ENCODE measurements at places on chromosomes 1 and 21.
A peak's percentile ranks its signal among the peaks of the same experiment; 100 is the strongest.

DNA sequence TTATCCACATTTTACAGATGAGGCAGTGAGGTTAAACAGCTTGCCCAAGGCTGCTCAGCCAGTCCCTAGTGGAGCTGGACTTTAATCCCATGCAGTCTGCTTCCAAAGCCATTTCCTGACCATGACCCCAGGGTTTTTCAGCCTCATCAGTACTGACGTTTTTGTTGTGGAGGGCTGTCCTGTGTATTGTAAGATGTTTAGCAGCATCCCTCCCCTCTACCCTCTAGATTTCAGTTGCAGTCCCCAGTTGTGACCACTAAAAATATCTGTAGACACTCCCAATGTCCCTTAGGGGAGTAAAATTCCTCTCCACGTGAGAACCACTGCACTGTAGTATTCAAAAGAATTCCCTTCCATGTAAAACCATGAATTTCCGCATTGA lies 30.2 kb upstream of the C1orf105 start:
- no peak for DNase-seq

DNA sequence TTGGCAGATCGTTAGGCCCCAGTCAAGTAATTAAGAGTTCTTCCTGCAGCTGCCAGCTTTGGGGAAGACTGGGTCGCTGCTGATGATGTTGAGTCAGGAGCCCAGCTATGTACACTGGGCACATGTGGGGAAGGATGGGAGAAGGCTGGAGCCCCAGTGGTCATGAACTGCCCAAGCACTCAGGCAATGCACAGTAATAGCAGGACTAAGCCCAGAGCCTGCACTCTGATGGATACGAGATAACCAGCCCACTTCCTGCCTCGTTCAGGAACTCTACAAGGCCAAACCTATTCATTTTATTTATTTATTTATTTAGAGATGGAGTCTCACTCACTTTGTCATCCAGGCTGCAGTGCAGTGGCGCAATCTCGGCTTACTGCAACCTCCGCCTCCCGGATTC lies 81.1 kb upstream of the BTG3 start:
- DNase-seq = no peak

GRCh38 chr1:87826681-87827251 lies 498.1 kb downstream of the LMO4 start:
- no peak for DNase-seq

DNA sequence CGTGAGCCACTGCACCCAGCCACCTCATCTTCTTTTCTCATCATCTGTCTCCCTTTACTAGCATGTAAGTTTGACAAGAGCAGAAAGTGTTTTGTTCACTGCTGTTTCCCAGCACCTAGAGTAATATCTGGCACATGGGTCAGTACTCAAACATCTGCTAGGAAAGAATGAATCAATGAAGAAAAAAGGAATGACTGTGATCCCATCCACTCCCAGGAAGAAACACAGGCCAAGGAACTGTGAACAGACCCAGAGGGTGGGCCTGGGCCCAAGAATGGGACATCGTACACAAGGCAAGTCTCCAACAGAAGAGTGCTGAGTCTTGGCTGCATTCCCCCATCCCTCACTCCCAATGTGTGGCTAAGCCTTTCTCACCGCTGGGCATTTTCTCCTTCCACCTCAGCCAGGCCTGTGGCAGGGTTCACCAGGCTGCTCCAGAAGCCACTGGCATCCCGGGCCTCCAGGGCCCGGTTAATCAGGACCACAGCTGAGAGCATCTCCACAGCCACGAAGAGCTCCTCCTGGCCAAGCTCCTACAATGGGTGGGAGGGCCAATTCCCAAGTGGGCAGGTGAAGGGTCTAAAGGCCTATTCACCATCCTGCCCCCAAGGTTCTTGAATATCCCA lies 18.4 kb downstream of the IQGAP3 start:
- no peak for DNase-seq

DNA sequence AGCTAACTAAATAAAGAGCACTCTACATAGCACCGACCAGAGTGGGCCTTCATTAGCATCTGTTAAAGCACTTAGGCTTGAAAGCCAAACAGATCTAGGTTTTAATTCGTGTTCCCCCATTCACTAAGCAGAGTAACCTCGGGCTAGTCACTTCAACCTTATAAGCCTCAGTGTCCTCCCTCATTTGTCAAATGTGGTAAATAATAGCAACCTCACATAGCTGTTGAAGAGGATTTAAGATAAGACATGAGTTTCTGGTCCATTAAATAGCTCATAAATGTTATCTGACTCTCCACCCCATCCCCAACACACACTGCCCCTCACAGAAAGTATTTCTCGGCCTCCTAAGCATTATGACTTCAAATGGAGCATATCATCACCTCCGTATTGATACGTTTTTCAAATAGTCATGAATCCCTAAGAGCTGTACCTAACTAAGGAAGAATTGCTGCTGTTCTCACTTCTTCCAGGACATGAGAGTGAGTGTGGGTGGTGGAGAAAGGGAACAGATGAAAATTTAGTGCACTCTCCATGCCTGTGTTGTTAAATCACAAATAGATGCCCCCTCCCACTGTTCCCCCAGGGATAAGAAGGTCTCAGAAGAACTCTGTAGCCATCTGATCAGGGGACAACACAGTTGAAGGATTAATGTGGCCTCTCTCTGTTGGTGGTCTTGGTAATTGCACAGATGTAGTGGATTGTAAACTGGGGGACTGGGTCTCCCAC lies 47.6 kb downstream of the PLPP3 start:
- no peak for DNase-seq

- no peak for DNase-seq
Observed at GRCh38 chr1:234102583-234102982, 198.1 kb downstream of the SLC35F3 start.

DNA sequence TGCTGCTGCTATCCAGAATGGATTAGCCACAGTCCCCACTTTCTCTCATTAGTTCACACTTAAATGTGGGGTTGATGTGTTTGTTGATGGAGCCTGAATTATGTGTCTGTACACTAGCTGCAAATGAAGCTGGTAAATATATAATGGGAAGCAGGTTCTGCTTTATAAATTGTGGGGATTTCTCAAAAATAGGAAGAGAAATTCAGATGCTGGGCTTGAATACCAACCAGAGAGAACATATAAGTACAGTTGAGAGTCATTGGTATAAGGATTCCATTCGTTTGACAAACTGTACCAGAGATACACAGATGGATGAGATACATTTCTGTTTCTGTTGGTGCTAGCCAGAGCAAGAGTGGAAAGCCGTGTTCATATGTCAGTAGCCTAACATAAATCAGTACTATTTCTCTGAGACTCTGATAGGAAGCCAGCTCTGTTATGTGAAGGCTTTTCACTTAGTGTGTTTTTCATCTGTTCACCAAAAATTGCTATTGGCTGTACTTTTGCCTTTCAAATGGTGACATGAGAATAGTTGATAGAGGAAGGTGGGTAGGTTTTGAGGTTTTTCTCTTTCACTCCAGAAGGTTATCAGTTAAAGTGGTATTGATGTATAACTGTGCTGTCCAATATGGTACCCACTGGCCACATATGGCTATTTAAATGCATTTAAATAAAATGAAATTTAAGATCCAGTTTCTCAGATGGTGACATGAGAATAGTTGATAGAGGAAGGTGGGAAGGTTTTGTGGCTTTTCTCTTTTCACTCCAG lies 15.6 kb downstream of the SMG7 start:
- DNase-seq = no peak

DNA sequence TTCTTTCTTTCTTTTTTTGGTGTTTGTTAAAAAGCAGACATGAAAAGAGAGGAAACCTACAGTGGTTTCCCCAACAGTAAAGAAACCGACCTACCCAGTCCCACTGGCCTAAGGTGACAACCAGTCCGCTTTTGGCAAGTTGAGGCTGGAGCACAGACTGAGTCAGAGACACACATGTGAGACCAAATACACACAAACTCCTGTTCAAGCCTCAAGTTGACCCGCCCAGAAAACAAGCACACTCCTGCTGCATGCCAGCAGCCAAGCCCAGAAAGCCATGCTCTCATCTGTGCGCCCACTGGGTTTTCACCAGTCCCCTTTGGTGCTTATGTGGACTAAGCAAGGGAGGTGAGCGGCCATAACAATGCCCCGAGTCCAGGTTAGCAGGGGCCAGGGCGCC lies 64.6 kb upstream of the GPR153 start:
- DNase-seq = no peak

DNA sequence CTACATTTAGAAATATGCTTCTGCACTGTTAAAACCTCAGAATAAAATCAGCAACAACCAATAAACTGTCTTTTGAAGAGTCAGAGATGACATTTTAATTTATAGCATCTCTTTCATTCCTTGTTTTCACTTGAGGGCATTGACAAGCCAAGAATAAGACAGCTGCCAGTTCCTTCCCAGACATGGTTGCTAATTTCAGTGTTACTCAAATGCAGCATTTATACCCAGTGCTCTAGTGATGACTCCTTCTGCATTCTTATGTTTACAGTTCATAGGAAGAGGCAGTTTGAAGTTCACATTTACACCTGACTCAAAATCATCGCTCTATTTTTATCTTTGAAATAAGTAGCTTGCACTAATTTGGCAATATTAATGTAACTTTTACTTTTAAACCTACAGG lies 44.9 kb downstream of the PLA2G4A start:
- DNase-seq = no peak

- no peak for DNase-seq
Observed at GRCh38 chr1:54883349-54884102, 3.5 kb downstream of the DHCR24 start.

DNA sequence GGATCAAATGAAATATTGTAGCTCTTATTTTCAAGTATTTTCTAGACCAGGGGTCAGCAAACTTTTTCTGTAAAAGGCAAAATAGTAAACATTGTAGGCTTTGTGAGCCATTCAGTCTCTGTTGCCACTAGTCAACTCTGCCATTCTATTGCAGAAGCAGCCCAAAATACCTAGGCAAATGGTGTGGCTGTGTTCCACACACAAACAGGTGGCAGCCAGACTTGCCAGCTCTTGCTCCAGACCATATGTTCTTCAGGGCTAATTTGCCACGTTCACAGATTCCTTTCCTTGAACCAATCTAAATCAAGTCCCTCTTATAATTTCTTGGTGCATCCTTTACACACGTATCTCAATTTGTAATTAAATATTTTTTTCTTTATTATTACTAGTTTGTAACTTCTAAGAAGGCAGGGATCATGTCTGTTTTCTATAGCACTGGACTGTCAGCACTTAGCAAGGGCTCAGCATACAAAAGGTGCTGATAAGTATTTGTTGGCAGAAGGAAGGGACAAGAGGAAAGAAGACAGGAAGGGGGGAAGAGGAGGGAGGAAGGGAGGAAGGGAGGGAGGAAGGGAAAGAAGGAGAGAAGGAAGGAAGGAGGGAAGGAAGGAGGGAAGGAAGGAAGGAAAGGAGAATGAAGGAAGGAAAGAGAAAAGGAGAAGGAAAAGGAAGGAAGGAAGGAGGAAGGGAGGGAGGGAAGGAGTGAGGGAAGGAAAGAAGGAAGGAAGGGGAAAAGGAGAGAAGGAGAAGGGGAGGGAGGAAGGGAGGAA lies 106.5 kb upstream of the EDEM3 start:
- no peak for DNase-seq

GRCh38 chr1:76302711-76303339 lies 228.3 kb downstream of the ST6GALNAC3 start:
- DNase-seq = no peak

DNA sequence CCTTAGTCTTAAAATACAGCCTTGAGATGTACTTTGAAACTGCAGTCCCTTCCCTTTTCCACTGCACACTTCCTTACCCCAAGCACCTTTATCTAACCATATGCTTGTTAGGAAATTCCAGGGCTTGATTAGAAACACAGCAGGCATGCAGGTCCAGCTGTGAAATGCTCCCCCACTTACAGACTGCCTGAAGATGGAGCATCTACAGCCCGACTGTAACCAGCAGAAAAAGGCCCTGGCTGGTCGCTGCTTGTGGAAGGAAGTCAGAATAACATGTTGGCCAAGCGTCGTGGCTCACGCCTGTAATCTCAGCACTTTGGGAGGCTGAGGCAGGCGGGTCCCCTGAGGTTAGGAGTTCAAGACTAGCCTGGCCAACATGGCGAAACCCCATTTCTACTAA lies 37.2 kb downstream of the VN1R5 start:
- DNase-seq = no peak

DNA sequence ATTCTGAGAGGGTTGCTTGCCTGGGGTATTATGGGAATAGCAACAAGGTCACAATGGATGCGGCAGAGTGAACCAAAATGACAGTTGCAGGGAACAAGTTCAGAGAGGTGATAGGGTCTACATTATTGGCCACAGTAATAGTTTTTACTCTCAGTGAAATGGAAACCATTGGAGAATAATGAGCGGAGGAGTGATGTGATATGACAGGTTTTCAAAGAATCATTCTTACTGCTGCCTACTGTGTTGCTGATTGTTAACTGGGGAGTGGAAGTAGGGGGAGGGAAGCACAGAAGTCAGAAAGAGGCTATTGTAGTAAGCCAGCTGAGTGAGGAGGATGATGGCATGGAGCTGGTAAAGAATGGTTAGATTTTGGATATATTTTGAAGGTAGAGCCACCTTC lies 195.2 kb upstream of the HOOK1 start:
- no peak for DNase-seq

DNA sequence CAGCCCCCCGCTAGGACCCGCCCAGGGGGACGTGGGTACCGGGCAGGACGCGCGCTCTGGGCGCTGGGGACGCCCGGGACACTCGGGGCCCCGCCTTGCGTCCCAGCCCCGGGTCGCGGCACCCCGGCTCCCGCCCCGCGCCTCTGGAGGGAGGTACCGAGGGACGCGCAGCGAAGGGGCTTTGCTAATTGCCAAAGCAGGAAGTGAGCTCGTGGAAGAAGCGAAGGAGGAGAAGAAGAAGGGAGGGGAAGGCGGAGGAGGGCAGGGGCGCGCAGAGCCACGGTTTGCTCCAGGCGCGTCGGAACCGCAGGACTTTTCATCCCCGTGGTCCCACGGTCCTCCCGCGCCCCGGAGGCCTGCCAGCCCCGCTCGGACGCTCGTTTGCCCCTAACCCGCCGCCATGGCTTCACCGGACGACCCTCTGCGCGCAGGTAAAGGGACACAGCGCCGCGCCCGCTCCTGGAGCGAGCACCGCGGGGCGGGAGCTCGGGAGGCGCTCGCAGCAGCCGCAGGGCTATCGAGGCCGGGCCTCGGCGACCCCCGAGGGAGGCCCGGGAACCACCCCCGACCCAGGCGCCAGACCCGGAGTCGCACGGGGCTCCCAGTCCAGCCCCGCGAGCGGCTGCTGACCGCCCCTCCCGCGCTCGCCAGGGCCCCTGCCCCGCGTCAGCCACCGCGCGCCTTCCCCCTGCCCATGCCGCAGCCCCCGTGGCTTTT lies 1.3 kb downstream of the EDARADD start:
- DNase-seq = peak; percentile 38

DNA sequence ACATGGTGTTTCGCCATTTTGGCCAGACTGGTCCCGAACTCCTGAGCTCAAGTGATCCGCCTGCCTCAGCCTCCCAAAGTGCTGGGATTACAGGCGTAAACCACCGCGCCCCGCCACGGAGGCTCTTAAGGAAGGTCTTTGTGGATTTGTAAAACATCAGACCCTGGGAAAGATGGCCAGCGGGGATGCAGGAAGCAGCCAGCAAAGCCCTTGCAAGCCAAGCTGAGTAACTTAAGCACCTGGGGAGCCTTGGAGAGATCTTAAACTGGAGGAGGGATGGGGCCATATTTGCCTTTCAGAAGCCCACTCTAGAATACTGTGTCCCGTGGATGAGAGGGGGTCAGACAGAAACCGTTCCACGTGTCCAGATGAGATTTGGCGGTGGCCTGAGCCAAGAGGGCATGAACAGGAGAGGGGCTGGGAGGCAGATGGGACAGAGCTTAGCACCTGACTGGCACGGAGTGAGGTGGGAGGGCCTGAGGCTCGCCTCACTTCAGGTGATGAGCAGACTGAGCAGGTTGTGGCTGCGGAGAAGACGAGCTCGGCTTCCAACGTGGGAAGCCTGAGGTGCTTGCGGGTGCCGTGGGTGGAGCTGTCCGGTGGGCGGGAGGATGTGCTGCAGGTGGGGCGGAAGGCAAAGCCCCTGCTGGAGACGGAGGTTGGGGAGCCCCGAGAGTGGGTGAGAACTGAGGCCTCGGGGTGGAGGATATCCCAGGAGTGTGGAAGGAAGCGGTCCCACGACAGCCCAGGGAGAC lies 11.7 kb downstream of the C1orf216 start:
- DNase-seq = no peak

Measured in activated T-helper 9 cell treated with anti-CD3 and anti-CD28 coated beads, Interleukin-2, amount 50 U/mL, for 16 hours (primary cell).